ENCODE measurements at places on chromosomes 2 and 18. TPM values are rescaled to one million over a fixed set of nuclear protein-coding genes. Genes with fewer than 3 reads are reported as not detected.

Gene TEKT4
- 0.31 TPM for total RNA-seq

Gene NABP1
- total RNA-seq: 9.2 TPM

Gene TTR
- total RNA-seq: 0.31 TPM

Gene ASB1
- 17.8 TPM for total RNA-seq

Gene AGXT
- total RNA-seq: not detected

Gene C2orf78
- not detected for total RNA-seq

Gene UCN
- 1.1 TPM for total RNA-seq

DNA sequence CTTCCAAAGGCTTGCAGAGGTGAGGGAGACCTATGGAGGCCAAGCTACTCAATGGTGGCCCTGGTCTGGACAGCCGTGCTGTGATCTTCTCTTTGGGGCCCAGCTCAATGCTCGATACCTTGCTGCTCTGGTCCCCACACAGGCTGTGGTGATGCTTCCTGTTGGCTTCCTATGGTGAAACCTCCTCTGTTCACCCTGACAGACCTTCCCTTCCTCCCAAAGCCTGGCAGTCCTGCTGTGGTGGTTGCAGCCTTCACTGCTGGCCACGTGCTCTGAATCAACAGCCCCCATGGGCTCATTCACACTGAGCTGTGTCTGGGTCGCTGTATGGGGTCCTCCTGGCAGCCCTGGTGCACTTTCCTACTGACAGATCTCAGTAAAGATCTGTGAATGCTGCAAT lies 31.0 kb upstream of the GALR1 start:
- no peak for DNase-seq

- no peak for DNase-seq
These were observed 336.7 kb downstream of the OSR1 start for GRCh38 chr2:19021721-19022120.

DNA sequence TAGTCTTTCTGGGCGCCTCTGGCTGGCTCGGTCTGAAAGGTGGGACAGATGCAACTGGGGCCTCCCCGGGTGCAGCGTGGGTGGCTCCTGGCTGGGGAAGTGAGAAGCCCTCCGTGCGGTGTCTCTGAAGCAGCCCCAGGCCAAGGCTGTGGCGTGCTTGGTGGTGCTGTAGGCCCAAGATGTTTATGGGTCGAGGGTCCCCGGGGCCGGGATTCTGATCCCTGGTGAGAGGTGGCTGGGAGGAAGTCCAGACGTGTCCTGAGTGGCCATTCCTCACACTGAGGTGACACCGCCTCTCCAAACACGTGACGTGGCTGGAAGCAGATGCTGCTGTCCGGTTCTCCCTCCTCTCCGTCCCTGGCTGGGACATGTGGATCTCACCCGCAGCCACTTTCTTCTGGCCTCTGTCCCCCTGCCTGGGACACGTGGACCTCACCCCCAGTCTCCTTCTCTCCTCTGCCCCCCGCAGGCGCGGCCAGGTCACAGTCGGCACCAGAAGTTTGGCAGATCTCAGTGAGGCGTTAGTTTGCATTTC lies 12.6 kb downstream of the RTP5 start:
- no peak for DNase-seq

- DNase-seq: no peak
These were observed 38.1 kb downstream of the ALPK2 start for GRCh38 chr18:58590839-58591238.

GRCh38 chr2:170974304-170974993 lies 45.4 kb downstream of the GORASP2 start:
- peak; percentile 5 for DNase-seq

DNA sequence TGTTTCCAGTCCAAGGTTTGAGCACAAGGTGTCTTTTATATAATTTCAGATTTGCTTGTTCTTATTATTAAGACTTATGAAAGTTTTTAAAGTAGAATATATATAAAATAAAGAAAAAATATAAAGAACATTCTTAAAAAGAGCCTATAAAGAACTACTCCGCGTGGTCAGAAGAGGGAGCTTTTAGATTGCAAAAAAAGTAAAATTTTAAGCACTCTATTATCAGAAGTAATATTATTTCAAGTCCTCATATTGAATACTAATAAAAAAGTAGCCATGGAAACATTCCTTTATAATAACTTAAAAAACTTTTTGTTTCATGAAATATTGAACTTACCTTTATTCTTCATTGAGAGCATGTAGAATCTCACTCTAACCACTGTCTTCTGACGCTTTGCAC lies 51.4 kb downstream of the LINC00305 start:
- no peak for DNase-seq

- peak; percentile 60 for DNase-seq
These were observed 3.5 kb downstream of the ZCCHC2 start for GRCh38 chr18:62526098-62527025.

DNA sequence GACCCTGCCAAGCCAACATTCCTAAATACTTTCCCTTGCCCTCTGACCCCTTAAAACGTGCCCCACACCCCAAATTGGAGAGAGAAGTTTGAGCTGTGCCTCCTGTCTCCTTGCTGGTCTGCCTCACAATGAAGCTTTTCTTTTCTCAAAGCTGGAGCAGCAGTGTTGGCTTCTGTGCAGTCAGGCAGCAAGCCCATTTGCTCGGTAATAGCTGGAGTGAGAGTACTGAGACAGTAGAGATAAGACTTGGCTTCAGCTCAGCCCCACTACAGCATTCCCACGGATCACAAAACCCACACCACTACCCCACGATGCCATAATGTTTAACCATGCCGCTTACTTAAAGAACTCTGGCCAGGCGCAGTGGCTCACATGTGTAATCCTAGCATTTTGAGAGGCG lies 73.0 kb downstream of the NCAPH start:
- peak; percentile 79 for DNase-seq

GRCh38 chr2:100773538-100773937 lies 46.4 kb upstream of the NPAS2 start:
- no peak for DNase-seq

DNA sequence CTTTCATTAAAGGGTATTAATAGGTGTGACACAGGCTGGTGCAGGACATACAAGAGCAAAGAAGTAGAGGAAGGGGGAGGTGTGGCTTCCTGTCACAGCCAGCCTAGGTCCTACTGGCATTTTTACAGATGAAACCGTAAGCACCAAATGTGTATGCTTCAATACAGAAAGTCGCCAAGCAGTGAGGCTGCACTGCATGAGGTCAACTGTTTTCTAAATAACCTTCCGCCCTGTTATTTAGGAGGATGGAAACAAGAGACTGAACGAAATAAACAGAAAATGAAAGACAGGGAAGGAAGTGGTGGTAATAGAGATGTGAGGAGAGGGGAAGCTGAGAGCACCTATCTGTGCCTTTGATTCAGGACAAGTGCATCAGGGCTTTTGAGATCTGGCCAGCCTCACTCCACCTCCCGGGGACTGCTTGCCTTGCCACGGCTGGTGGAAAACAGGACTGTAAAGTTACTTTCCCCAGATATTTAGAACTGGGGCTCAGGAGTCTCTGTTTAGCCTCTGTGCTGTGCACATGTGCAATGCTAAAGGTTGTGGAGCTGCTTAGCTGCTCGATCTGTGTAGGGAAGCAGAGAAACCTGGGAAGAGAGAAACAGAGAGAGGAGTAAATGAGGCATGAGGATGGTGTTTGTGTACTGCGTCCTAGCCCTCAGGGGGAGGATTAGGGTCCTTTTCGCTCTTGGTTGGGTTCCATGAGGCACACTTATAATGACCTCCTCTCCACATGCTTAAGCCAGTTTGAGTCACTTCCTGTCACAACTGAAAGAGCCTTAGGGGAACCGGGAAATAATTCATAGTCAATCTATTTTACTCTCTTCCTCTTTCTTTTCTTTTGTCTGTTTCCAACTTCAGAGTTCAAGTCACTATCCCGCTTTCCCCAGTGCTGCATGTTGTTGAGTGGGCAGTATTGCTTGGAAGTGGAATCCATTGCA lies 62.3 kb upstream of the BOD1L2 start:
- no peak for DNase-seq

DNA sequence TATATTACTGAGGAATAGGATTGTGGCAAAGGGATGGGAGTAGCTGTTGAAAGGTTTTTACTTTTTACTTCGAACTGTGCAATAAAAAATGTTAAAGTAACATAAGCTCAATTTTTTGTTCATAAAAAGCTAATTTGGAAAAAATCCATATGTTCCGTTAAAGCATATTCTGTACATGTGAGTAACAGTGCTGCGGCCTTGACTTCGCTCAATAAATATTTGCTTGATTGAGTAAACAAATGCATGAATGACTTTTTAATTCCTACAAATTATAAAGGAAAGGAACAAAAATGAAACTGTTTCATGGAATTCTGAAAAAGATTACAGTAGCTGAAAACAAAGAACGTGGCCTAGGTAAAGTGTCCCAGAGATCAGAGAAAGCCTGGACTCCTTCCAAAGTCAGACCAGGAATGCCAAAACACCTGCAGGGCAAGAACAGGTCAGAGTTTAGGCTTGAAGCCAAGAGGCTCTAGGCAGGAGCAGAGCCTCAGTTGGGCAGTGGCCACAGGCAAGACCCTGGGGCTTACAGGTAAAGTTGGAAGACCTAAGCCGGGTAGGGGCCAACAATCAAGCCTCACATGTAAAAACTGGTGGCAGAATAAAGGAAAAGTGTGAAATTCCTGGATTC lies 44.3 kb upstream of the FIGN start:
- DNase-seq: no peak

- DNase-seq: no peak
These were observed 12.5 kb upstream of the HNRNPLL start for GRCh38 chr2:38615237-38615636.

DNA sequence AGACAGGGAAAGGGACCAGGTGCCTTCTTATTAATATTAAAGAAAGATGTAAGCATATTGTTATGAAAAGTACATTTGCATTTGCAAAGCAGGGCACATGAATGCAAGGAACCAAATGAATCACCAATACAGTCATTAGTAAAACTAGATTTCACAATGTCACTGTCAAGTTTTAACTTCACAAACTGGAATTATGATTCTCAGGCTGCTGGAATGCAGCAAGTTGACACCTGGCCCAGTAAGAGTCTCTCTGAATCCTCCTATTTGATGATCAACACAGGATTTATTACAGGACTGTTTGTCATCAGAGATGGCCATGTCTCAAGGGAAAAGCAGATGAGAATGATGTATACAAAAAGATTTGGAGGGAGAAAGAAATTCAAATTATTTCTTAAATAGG lies 72.9 kb upstream of the STK39 start:
- no peak for DNase-seq

DNA sequence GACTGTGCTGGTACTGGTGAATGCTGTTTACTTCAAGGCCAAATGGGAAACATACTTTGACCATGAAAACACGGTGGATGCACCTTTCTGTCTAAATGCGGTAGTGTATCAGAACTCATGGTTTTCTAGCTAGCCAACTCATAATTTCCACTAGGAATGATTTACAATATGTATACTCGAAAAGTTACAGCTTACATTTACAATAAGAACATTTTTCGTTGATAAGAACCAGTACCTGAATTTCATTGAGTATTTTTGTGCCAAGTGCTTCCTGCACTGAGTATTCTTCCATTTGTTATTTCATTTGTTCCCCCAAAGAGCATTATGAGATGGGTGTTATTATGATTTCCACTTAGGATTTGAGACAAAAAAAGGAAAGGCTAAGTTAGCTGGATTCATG lies 21.9 kb downstream of the SERPINB12 start:
- DNase-seq: no peak

- DNase-seq: no peak
These were observed 243.6 kb upstream of the EPAS1 start for GRCh38 chr2:46053564-46053963.

DNA sequence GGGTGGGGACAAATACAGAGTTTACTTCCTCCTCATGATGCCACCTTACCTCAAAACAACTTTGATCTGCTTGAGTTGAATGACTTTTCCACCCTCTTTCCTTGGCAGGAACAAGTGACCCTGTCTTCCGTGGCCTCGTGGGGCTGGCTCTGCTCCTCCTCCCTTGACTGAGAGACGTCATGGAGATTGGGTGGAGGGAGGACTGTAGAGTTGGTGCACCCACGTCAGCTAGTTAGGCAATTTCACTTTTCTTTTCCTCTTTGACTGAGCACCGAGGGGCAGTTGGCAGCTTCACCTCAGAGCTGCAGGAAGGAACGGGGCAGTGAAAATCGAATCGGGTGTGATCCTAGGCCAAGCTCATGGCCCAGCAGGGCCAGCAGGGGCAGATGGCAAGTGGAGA lies at the start of gene SP140:
Gene SP140 (plus strand): TSS at position 251 of the 400 bp plus-strand sequence. CDS start 109 bp downstream, at position 360.
- DNase-seq: no peak
